ENCODE measurements at places on chromosomes 6 and 20.

DNA sequence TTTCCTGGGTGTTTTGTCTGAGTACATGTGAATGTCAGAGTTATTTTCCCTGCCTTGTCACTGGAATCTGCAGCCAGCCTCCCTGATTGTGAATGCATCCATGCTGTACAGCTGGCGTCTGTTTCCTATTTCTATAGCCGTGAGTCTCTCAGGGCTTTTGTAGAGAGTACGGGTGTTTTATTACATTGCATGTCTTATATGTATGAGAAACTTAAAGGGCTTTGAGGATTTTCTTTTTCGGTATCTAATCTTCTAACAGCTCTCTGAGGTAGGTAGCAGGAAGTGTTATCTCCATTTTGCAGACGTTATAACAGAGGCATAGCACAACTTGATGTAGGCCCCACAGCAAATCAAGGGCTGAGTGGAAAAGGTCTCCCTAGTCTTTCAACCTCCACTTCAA is 272.9 kb downstream of the PRL start:
- DNase-seq: no peak

DNA sequence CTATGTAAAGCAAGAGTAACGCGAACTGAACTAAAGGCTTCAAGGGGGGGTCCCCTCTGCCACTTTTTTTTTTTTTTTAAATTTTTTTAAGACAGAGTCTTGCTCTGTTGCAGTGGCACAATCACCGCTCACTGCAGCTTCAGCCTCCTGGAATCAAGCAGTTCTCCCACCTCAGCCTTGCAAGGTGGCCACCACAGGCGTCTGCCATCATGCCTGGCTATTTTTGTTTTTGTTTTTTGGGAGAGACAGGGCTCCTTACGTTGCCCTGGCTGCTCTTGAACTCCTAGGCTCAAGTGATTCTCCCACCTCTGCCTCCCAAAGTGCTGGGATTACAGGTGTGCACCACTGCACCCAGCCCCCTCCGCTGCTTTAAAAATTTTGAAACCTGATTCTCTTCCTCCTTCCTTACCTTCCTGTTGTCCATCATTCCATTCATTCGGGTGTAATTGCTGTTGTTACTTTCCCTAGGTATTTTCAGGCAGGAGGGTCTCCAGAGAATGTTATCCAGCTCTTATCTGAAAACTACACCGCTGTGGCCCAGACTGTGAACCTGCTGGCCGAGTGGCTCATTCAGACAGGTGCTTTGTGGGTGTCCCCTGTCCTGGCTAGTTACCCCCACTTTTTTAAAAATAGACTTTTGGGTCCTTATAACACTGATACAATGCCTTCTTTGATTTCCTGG is 5.4 kb downstream of the NELFCD start:
- no peak for DNase-seq

- DNase-seq: no peak
These were observed 51.5 kb downstream of the EZR start for GRCh38 chr6:158767709-158768108.

GRCh38 chr6:14966096-14966905 is 279.6 kb upstream of the JARID2 start:
- DNase-seq: no peak

DNA sequence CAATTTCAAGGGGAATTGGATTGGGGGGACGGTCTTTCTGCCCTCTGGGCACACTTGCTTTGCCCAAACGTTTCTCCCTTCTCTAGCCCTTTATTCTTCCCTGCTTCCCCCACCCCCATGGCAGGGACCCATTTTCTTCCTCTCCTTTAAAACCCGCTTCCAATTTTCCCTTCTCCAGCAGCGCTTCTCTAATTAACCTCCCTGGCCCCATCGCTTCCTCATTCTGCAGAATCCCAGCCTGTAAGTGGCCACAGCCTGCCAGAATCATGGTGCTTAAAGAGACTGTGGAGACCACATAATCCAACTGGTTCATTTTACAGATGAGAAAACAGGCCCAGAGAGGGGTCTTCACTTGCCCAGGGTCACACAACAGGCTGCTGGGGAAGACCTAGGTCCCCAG is 61.4 kb downstream of the CPNE5 start:
- DNase-seq: no peak

GRCh38 chr6:137944793-137945498 is 77.9 kb downstream of the TNFAIP3 start:
- peak; percentile 53 for DNase-seq

- DNase-seq: no peak
These were observed 3.1 kb upstream of the BTN2A1 start for GRCh38 chr6:26454631-26455030.

DNA sequence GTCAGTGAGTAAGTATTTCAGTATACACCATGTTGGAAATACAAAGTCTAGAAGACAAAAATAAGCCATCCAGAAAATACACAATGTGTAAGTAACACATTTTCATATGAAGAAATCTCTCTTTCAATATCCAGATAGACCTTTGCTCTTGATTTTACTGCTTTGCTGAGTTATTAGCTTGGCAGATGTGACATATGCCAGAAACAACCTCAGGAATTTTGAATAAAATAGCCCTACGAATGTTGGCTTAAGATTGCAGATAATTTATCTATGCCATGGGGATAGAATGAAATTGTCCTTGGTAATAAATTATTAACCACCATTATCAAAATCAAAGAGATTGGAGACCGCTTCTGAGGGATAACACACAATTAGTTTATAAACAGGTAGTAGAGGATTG is 1036.9 kb upstream of the EPHA7 start:
- DNase-seq: no peak
